ENCODE measurements at places on chromosomes 13 and 19.

DNA sequence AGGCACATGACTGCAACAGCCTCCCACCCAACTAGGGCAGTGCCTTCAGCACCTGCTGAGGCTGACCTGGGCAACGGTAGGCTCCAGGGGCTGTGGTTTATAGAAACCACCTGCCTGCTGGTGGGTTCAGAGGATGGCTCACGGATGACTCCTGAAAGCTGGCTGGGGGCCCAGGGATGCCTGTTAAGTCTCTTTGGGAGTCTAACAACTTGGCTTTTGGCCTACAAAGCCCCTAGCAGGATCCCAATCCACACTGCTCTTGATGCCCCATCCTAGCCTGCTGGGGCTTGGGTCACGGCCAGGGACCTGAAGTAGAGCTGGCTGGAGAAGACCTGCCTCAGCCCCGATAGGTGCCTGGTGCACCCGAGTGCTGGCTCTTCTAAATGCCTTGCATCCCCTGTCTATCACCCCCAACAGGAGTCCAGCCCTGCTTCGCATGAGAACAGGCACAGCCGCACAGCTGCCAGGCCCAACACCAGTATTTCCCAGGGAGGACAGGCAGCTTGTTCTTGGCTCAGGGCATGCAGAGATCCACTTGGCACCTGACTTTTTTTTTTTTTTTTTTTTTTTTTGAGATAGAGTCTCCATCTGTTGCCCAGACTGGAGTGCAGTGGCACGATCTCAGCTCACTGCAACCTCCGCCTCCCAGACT, 9.1 kb upstream of the EPHX3 start:
- DNase-seq: peak; percentile 62

GRCh38 chr19:17775991-17776803, 18.7 kb upstream of the B3GNT3 start:
- DNase-seq: no peak

GRCh38 chr19:50250450-50251136, 47.2 kb downstream of the MYH14 start:
- DNase-seq: no peak

GRCh38 chr13:27704681-27705080, 83.0 kb downstream of the POLR1D start:
- DNase-seq: no peak

DNA sequence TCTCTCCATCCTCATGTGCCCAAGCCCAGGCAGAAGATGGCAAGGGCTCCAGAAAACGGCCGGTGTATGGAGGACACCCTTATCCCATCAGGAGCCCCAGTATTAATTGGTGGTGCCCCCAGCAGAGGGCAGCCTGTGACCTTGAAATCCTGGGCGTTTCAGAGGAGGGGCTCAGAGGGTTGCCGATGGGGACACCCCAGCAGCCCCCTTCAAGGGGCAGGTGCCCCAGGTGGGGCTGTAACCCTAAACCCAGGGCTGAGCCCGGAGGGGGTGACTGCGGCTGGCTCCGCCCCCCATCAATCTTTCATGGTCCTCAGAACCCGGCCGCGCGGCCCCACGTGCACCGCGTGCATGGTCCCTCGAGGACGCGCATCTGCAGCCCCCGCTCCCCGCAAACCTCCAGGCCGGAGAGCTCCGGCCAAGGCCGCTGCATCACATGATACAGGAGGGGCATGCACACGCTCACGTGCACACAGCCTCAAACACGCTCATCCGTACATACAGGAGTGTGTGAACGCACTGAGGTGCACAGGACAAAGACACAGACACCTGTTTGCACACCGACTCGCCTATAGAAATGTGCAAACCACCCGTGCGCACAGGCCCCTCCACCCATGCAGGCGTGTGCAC, 949 bp downstream of the RAB3A start:
- no peak for DNase-seq

- no peak for DNase-seq
Observed at GRCh38 chr19:11480715-11481533, at the start of gene ELAVL3. TSS of gene ELAVL3 (minus strand) at chr19:11481046. CDS start at chr19:11480608, 438 bp downstream.

- no peak for DNase-seq
Observed at GRCh38 chr13:72700509-72700908, 26.9 kb downstream of the MZT1 start.

GRCh38 chr13:109605846-109606245, 180.5 kb downstream of the IRS2 start:
- no peak for DNase-seq

DNA sequence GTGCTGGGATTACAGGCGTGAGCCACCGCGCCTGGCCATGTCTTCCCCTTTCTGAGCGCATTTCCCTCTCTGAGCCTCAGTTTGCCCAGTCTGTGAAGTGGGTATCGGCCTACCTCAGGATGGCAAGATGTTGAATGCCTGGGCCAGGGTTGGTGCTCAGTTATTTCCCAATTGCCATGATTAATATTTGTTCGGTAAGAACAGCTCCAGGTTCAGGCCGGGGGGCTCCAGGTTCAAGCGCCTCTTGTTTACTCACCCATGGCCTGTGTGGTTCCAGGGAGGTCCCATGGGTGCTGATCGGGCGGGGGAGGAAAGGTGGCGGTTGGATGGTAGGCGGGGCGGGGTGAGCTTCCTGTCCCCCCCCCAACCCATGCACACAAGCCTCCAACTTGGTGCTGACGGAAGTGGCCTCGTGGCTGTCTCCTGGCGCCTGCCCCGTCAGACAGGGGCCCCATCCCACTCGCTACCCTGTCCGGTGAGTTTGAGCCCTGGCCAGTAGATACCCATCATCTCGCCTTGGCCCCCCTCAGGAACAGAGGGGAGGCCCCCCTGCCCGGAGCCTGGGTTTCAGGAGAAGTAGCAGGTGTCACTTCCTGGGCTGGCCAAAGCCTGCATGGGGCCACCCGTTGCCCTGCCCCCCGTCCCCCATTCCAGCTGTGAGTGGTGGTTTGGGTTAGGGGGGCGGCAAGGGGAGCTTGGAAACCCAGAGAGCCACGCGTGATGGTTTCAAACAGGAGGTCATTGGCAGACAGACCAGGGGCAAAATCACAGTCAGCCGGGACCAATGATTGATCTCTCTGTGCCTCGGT, at the start of gene FCHO1:
FCHO1 (plus strand) TSS at position 375 of the 809 bp plus-strand sequence. CDS start 3,688 bp downstream, outside the sequence.
- no peak for DNase-seq

GRCh38 chr19:10979951-10980381, 19.1 kb downstream of the SMARCA4 start:
- DNase-seq: no peak

- no peak for DNase-seq
Observed at GRCh38 chr13:72122661-72123255, 255.8 kb upstream of the DACH1 start.

DNA sequence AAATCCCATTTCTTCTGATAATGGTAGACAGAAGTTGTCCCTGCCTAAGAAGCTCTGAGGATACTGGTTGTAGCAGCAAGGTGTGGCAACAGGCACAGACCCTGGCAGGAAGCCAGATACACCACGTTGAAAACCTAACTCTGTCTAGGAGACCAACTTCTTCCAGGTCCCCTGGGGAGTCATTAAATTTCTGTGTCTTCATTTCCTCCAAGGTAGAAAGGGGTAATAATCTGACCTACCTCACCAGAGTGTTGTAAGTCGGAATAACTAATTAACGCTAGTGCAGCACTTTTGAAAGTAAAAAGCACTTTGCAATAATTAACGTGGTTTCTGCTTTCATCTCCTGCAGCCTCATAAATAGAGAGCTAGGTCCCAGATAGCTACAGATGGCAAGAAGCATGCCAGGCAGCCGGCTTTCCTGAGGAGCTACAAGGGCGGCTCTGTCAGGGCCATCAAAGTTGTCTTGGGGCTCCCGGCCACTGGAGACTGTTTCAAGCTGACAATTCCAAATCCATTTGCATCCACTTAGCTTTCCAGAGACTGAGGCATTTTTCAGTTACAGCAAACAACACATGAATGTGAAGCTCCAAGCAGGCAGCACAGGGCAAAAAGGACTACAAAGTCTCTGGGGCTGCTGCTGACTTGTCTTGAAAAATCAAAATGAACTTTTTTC, 176.2 kb downstream of the FOXO1 start:
- DNase-seq: no peak

DNA sequence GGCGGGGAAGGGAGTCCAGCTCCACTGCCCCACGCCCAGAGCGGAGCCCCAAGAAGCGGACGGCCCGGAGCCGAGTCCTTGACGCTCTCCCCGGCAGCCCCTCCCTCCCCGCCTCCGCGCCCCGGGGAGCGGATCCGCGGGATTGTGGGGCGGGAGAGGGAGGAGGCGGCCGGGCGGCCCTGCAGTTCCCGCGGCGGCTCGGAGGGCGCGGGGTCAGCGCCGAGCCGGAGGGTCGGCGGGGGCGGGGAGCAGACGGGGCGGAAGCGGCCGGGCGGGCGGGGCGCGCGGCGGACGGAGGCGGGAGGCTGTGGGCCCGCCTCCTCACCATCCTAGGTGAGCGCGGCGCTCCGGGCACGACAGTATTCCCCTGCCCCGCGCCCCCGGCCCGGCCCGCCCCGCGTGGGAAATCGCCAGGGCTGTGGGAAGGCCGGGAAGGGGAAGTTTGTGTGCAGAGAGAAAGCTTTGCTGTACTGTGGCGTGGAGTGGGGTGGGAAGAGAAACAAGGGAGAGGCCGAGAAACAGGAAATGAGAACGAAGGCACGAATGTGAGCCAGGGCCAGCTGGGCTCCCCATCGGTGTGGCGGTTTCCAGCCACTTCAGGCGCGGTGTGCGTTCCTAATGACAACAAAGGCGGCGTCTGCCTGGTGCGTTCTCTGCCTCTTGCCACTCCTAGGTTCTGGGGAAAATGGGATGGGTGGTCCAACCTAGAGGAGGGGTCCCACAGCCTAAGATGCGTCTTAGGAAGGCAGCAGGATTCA, 1.3 kb upstream of the KLF12 start:
- DNase-seq: peak; percentile 79

GRCh38 chr13:109945206-109945960, 159.0 kb upstream of the IRS2 start:
- DNase-seq: peak; percentile 54

DNA sequence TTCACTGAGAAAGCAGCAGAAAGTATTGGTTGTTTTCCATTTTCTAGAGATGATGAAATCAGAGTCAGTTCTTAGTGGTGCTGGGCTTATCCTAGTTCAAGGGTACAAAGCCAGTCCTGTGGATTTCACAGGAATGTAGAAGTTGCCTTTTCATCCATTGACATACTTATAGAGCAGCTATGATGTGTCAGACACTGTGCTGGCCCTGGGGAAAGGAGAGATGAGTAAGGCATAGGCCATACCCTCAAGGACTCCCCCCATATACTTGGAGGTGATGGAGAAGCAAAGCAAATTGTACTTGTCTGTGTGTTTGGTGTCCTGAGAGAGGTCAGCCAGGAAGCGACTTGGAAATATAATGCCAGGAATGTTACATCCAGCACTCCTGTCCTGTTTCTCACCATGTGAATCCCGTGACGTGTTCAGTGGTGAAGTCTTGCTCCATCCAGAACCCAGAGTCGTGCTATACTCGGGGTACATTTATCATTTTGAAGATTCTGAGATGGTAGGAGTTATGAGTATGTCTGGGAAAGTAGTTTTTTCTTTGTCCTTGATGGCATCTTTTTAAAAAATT, 22.6 kb downstream of the ERCC5 start:
- no peak for DNase-seq

All from MG63 (cell line).